ENCODE measurements at places on chromosomes 3 and 15.

DNA sequence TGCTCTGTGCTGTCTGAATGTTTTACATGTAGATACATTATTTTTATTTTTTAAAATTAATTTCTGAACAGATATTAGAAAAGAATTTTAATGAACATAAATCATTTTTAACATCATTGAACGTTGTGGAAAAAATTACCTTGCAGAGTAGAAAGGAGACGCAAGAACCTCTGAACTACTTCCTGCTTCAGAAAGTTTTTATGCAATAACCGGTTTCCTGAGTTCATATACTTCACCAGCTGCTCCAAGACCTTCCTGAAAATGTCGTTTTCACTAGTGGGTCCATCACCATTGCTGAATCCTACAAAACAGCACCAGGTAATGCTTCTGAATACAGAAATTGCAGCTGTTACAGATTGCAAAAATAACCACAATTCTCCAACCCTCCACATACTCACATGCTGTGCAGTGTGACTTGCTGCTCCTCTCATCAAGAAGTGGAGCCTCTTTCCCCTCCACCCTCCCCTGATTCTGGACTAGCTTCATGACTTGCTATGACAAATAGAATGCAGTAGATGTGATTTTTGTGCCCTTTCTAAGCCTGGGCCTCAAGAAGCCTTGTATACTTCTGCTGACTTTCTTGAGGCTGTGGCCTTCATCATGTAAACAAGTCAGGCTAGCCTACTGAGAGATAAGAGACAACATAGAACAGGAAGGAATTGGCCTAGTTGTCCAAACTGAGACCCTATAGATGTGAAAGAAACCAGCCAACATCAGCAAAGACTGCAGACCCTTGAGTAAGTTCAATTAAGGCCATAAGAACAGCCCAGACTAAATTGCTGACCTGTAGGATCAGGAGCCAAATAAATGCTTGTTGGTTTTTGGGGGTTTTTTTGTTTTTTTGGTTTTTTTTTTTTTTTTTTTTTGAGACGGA is 80.4 kb downstream of the TRANK1 start:
- no peak for DNase-seq

GRCh38 chr3:89289574-89290190 is 182.3 kb downstream of the EPHA3 start:
- no peak for DNase-seq

- DNase-seq, result no peak
Observed at GRCh38 chr3:117871934-117872333, 1162.4 kb downstream of the TUSC7 start.

- no peak for DNase-seq
Observed at GRCh38 chr15:48634893-48635292, 10.6 kb downstream of the FBN1 start.

DNA sequence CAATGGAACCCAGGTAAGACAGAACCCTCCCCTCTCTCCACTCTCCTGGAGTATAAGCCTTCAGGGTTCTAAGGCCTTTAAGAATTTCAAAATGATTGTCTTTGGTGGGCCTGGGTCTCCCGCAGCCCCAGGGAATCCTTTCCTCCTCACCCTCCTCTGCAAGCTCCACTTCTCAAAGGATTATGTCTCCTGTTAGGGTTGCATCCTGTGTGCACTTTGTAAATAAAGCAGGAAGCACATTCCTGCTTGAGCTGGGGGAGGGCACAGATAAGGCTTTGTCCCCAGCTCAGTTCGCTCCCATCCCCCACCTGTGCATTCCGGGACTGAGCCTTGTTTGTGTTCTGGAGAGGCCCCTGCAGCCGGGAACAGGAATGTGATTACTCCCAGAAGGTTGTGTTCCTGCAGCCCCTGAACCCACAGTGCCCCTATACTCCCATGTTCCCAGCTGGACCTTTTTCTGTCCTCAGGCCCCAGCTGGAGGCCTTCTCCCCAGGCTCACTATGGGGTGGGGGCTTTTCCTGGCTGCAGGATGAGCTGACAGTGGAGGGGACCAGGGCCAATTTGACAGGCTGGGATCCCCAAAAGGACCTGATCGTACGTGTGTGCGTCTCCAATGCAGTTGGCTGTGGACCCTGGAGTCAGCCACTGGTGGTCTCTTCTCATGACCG is 9.5 kb downstream of the TYRO3 start:
- DNase-seq, result no peak

GRCh38 chr3:151425627-151426340 is 35.1 kb downstream of the IGSF10 start:
- no peak for DNase-seq

GRCh38 chr3:25372167-25372566 is 55.9 kb upstream of the RARB start:
- DNase-seq, result no peak

Data from D721Med (cell line).